Neural progenitor cell (in vitro differentiated cells): ENCODE measurements at places on chromosomes 3 and 15. TPM values are rescaled to one million over a fixed set of nuclear protein-coding genes. Genes with fewer than 3 reads are reported as not detected.
A peak's percentile ranks its signal among the peaks of the same experiment; 100 is the strongest.

DYNC1LI1 gene
- total RNA-seq, result 66.4 and 103 TPM in 2 replicates

PSTPIP1 gene
- 0.19 and 0.77 TPM in 2 replicates for total RNA-seq

CLSTN2 gene
- 0.15 and 0.22 TPM in 2 replicates for total RNA-seq

DNA sequence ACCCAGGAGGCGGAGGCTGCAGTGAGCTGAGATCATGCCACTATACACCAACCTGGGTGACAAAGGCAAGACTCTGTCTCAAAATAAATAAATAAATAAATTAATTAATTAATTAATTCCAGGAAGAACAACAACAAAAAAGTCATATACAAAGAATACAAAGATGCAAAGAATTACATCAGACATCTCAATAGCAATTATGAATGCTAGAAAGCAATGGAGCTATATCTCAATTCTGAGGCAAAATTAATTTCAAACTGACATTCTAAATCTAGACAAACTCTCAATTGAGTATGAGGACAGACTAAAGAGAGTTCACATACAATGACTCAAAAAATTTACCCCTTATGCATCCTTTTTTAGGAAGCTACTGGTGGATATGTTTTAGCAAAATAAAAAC lies 69.6 kb upstream of the CTNNB1 start:
- no peak for DNase-seq

DGKG gene
- 0.22 and 0.37 TPM in 2 replicates for total RNA-seq

GRCh38 chr15:43524254-43524845 lies 6.9 kb downstream of the MAP1A start:
- DNase-seq, result no peak

- DNase-seq, result no peak
These were observed 8.6 kb downstream of the LPCAT4 start for GRCh38 chr15:34358367-34358766.

P2RY13 gene
- total RNA-seq, result not detected in 2 replicates

DNA sequence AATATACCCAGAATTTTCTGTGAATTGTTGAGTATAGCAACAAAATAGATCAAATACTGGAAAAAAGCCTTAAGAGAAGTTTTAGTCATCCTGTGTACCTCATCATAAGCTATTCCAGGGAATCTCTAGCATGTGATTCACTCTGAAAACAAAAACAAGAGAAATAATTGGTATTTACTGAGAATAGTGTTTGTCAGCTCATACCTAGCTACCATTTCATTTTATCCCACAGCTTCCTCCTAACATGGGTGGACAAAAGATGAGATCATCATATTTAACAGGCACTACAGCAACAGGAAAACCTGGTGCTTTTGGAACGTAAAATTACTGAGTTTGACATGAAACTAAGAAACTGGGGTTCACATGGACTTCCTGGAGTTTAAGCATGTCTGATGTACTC lies 753.5 kb upstream of the NECTIN3 start:
- DNase-seq, result no peak

BCL6 gene
- 14.2 and 20.3 TPM in 2 replicates for total RNA-seq

ISG20 gene
- 0.56 and 0.65 TPM in 2 replicates for total RNA-seq

GRCh38 chr15:74007820-74008371 lies 13.4 kb downstream of the PML start:
- DNase-seq, result no peak

CSK gene
- 18.3 and 25.4 TPM in 2 replicates for total RNA-seq

- no peak for DNase-seq
These were observed 9.9 kb downstream of the UQCC5 start for GRCh38 chr3:52546111-52546901.

TAMM41 gene
- total RNA-seq, result 15.6 and 22.5 TPM in 2 replicates

DNA sequence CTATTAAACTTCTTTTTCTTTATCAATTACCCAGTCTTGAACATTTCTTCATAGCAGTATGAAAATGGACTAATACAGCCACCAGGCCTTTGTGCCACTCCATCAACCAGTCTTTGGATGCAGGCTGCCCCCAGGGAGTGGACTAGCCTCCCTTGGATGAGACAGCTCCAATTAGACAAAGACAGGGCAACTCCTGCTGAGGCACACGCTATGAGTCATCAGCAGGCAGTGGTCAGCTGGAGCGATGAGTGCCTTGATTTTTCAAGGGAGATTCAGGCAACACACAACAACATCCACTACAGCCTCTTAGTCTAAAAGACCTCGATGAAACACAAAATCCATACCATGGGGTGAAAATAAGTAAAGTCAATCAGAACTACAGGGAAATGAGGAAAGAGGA lies 160.1 kb downstream of the ARRDC4 start:
- DNase-seq, result no peak

DNA sequence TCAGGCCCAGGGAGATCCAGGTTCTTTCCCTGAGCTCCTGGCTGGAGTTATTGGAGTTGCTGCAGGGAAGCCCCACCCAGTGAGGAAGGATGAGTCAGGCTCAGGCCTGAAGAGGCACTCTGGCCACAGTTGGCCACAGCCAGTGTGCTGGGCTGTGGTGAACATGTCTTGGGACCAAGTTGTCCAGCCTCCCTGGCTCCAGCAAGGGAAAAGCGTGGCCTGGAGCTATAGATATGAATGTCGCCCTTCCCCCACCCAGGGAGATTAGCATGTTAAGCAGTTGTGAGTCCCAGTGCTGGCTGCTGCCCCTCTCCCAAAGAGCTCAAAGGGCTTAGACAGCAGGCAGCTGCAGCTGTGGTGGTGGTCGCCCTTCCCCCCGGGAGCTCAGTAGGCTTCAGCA lies 963.2 kb downstream of the ROBO2 start:
- DNase-seq, result no peak

DNA sequence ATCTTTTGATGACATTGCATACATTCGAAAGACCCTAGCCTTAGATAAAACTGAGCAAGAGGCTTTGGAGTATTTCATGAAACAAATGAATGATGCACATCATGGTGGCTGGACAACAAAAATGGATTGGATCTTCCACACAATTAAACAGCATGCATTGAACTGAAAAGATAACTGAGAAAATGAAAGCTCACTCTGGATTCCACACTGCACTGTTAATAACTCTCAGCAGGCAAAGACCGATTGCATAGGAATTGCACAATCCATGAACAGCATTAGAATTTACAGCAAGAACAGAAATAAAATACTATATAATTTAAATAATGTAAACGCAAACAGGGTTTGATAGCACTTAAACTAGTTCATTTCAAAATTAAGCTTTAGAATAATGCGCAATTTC lies 16.7 kb downstream of the KCNMB3 start:
- DNase-seq, result no peak

GRCh38 chr15:39697509-39697908 lies 85.1 kb downstream of the FSIP1 start:
- no peak for DNase-seq

RTP4 gene
- total RNA-seq, result not detected in 2 replicates

GRCh38 chr3:127408022-127408683 lies 120.3 kb upstream of the PRR20G start:
- no peak for DNase-seq

- DNase-seq, result peak; percentile 49
These were observed 417 bp downstream of the TBCCD1 start for GRCh38 chr3:186566772-186567071.

DNA sequence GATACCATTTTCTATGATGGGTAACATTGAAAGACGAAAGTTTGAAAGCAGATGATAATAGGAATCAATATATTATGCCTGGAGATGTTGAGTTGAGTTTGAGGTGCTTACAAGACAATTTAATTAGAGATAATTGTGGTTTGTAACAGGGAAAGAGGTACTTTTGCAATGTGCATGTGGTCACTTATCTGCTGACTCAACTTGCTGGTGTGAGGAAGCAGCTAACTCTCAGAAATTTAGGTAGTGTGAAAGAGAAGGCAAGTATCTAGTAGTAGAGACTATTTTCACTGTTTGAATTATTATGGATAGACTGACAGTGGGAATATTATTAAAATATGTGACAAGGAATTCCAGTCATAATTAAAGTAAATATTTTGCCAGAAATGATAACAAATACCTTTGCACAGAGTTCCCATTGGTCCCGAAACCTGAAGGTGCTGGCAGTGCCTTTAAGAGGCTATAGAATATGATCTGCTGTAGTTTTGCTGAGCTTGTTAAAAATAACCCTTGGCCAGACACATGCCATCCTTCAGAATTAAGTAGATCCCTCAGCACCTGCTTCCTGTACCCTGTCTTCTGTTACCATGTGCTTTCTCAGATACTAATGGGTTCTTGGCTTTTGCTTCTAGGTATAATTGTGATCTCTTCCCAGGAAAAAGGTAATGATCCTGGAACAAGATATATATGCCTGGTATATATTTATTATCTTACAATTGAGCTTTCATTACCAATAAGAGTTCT lies 315.9 kb downstream of the BCHE start:
- no peak for DNase-seq

PCNP gene
- 149 and 248 TPM in 2 replicates for total RNA-seq

GRCh38 chr3:4983739-4984510 lies 4.7 kb downstream of the BHLHE40 start:
- peak; percentile 25 for DNase-seq

POPDC2 gene
- 0.95 and 1.5 TPM in 2 replicates for total RNA-seq

GRCh38 chr3:104133630-104134029 lies 1233.1 kb upstream of the ALCAM start:
- DNase-seq, result peak; percentile 19

DNA sequence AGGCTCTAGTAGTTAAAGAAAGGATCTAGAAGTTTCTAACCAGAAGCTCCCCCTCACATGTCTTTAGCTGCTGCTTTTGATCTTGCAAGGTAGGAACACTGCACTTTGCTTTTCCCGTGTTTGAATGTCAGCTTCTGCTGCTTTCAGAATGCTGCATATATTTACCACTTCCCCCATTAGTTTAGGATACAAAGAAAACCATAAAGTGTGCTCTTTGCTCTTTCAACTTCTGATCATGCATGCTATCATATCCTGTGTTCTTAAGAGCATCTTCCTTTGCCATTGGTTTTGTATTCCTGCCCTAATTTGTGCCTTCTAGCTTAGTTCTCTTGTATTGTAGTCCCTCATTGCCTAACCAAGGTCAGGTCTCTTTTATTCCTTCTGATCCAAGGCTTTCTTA lies 43.3 kb downstream of the ZNF609 start:
- DNase-seq, result no peak

GRCh38 chr3:75049533-75049932 lies 435.1 kb upstream of the CNTN3 start:
- no peak for DNase-seq

DNA sequence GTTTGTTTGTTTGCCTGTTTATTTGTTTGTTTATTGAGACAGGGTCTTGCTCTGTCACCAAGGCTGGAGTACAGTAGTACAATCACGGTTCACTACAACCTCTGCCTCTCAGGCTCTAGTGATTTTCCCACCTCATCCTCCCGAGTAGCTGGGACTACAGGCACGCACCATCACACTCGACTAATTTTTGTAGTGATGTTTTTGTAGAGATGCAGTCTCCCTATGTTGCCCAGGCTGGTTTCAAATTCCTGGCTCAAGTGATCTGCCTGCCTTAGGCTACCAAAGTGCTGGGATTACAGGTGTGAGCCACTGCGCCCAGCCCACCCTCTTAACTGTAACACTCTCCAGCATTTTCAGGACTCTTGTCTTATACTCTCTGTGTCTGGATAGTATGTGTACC lies 26.7 kb downstream of the PLD1 start:
- no peak for DNase-seq

SLC22A13 gene
- total RNA-seq, result 0.21 TPM in 1 of 2 replicates, not detected in the other

SLC28A1 gene
- total RNA-seq, result not detected in 2 replicates

- DNase-seq, result no peak
These were observed 59.3 kb downstream of the C3orf85 start for GRCh38 chr3:109195815-109196214.

LRRC31 gene
- total RNA-seq, result not detected in 2 replicates
